AG20443 (cell line): ENCODE measurements at places on chromosomes 5 and 9.

DNA sequence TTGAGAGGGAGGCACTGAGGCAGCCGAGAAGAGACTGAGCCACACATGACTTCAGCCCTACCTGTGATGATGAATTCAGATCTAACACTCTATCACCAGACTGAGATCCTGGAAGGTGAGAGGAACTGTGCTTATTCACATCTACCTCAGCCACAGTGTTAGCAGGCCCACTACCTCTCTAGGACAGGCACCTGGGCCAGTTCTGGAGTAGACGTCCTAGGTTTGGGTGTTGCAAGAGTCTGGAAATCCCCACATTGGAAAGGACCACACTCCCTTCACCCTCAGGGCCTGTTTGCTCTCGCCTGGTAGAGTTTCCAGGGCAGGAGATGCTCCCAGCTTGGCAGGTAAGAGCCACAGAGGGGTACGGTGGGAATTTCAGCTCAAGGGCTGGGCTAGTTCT, 113.8 kb upstream of the CCL21 start:
- no peak for DNase-seq

GRCh38 chr5:168377525-168377924, 86.1 kb downstream of the WWC1 start:
- no peak for DNase-seq

GRCh38 chr5:115384587-115385375, 88.3 kb upstream of the CCDC112 start:
- DNase-seq = no peak

DNA sequence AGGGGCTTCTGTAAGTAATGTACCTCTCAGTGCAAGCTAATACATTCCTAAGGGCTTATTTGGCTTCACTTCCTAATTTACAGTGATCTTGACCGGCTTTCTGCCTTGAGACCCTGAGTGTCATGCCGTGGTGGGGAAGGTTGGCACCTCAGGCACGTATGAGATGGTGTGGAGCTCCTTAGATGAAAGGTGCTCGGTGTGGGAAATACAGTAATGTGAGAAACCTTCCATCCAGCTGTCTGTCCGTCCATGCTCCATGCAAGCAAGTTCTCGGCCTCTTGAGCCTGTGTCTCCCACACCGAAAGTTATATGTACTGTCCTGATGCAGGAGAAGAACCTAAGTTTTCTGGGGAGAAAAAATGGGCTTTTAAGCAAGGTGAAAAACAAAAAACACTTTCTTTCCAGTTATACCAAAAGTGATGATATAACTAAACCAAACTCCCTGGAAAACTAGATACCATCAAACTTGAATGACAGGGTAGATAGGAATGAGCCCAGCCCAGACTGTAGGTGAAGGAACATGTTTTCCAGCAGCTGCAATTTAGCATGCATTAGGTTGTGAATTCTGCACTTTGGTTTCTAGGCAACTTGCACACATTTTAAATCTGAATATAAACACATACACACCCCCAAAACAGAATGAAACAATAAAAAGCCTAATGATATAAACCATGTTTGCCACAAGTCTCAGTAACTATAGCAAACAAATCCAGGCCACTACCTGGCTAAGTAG, 279.6 kb downstream of the FANCC start:
- no peak for DNase-seq

DNA sequence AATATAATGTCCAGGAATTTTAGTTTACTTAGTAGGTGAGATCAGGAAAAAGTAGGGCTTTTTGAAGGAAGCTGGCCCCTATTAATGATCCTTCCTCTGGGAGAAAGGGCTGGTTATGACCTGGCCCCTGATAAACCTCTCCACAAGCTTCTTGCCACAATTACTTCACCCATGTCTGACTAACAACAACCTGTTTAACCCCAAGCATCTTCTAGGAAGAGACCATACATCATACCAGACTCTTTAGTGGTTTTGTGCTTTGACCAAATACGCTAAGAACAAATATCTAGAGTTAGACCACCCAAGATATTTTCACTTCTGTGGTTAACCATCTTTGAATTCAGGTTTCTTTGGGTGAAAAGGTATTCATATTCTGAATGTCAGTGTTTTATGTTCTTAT, 174.0 kb upstream of the SLC27A6 start:
- DNase-seq = no peak
